HCEC 1CT (cell line): ENCODE measurements at places on chromosomes 12 and 14.

DNA sequence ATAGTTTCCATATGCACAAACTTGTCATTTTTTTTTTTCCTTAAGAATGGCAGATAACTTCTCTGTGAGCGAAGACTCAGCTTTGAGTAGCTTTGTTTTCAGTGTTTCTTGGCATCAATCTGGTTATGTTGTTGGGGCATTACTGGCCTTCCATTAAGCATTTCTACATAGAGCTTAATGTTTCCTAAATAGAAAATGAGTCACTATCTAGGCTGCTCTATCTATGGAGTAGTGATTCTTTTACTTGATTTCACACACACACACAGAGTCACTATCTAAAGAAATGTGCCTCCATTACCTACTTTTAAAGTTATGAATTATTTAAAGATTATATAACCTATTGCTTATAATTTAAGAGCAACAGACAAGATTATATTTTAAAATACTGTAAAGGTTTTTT, 53.9 kb downstream of the TMEM260 start:
- DNase-seq, result no peak

DNA sequence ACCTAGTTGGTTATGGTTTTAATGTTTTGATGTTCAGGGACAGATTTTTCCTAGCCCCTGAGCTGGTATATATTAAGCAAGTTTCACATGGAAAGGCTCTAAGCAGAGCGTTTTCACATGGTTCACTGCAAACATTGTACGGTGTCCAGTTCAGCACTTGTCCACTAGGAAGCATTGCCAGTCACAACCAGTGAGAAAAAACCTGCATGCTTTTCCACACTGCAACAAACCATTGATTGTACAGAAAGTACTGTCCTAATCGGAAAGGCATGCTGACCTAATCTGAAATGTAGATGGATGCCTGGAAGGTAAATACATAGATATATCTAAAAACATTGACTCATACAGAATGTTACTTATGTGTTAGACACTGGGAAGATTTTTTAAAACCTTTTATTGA, 25.0 kb upstream of the NPAS3 start:
- DNase-seq, result no peak

DNA sequence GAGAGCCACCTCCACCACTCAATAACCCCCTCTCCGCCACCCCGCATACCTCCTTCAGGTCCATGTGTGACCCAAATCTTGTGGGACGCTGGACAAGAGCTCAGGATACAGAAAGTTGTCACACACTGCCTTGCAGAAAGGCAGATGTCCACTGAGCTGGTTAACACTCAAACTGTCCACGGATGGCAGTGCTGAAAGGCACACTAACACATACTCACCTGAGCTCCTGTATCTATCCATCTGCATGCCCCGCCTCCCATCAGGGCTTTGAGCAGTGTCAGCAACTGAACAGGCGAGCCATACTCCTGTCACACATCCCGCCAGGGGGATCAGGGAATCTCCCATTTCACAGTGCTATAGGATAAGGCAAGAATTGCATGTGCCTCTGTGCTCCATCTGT, 642.0 kb downstream of the GALC start:
- DNase-seq, result no peak

GRCh38 chr12:46811185-46811584, 14.6 kb downstream of the SLC38A4 start:
- DNase-seq, result no peak

- no peak for DNase-seq
These were observed 1.8 kb downstream of the NOC4L start for GRCh38 chr12:132146098-132146497.

GRCh38 chr14:32033543-32033942, 43.6 kb upstream of the ARHGAP5 start:
- DNase-seq, result no peak

GRCh38 chr12:76519538-76519937, 40.0 kb downstream of the OSBPL8 start:
- no peak for DNase-seq

GRCh38 chr12:39037115-39037514, 131.7 kb upstream of the CPNE8 start:
- no peak for DNase-seq

DNA sequence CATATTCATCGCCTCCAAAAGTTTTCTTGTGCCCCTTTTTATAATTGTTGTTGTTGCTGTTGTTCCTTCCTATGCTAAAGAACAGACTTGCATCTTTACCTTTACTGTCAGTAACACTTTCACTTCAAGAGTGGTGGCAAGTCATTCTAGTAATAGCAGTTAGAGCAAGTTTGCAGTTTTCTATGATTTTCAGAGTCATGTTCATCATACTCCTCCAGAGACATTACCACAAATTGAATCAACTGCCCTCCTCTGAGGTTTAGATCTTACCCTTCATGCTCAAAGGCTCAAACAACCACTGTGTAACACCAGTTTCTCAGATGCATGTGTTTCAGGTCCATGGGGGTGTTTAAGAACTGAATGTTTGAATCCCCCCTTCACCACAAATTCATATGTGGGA, 763.4 kb downstream of the LRFN5 start:
- no peak for DNase-seq

DNA sequence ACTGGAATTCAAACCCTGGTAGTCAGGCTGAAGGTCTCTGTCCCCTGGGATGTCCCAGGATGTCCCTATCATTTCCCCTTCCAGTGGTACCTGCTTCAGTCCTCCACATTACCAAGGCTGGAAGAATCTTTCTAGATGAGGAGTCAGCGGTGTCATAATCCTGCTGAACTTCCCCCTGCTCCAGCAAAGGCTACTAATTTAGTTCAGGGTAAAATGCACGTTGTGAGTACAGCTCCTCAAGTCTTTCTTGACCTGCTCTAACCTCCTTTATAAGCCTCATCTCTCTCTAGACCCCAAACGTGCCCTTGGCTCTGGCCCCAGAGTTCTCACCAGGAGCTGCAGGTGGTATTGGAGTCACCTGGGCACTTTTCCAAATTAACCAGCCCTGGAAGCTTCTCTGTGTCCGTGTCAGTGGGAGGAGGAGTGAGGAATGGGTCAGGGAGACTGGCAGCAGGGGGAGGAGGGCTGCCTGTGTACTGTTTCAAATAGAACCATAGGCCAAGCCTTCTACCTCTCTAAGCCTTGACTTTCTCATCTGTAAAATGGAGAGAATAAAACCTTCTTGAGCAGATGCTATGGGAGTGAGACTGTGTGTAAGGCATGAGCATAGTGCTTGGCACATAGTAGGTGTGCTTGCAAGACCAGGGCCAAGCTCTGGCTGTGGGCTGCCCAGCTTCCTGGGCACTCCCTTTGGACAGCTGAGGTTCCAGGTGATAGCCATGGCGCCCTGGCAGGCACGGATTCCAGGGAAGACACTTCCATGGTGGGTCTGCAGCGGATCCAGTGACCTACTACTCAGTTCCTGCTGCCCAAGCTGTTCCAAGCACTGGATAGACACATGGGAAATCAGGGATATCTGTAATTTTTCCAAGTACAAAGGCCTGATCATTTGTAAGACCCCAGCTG, 24.5 kb downstream of the ASB2 start:
- no peak for DNase-seq

- DNase-seq, result no peak
These were observed 7.7 kb downstream of the TDP1 start for GRCh38 chr14:89963288-89963978.
